ENCODE measurements at places on chromosomes 11 and 22.

GRCh38 chr11:134026655-134027343 is 42.1 kb upstream of the JAM3 start:
- DNase-seq = no peak

DNA sequence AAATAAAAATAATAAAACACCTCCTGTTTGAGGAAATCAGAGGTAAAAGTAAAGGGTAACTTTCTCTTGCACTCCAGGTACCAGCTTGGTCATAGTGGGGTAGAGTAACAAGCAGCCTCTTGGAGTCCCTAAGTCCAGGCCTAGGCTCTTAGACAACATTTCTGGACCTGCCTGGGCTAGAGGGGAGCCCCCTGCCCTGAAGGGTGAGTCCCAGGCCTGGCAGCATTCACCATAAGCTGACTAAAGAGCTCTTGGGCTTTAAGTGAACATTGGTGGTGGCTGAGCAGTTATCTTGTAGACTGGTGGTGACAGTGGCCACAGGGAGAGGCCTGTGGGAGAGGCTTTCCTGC is 18.6 kb upstream of the OR56A3 start:
- DNase-seq = no peak

DNA sequence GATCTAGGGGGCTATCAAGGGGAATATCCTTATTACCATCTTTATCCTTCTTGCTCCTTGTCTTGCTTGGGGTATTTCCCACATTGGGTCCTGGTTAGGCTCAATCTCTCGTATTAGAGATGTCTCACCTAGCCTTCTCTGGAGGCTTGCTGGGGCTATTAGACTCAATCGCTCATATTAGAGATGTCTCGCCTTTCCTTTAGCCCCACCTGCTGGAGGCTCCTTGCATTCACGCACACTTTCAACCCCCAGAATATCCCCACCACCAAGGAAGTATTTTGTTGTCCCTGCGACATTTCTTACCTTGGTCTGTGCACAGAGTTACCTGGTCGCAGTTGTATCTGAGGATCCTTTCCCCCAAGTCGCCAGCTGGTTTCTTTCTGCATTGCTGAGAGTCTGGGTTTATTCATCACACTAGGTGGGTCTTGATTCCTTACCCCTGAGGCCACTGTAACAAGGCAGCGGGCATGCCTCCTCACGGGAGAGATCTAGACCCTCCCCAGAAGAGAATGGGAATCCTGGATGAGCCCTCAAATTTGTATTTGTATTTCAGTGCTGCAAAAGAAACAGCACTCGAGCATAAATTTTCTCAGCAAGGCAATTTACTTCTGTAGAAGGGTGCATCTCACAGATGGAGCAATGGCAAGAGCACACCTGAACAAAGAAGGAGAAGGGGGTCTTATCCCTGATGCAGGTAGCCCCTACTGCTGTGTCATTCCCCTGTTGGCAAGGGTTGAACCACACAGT is 15.9 kb upstream of the HYLS1 start:
- DNase-seq = no peak

- no peak for DNase-seq
These were observed 778 bp downstream of the KDELR3 start for GRCh38 chr22:38468443-38469305.

- DNase-seq = no peak
These were observed 48.7 kb downstream of the SYTL2 start for GRCh38 chr11:85762226-85762625.

DNA sequence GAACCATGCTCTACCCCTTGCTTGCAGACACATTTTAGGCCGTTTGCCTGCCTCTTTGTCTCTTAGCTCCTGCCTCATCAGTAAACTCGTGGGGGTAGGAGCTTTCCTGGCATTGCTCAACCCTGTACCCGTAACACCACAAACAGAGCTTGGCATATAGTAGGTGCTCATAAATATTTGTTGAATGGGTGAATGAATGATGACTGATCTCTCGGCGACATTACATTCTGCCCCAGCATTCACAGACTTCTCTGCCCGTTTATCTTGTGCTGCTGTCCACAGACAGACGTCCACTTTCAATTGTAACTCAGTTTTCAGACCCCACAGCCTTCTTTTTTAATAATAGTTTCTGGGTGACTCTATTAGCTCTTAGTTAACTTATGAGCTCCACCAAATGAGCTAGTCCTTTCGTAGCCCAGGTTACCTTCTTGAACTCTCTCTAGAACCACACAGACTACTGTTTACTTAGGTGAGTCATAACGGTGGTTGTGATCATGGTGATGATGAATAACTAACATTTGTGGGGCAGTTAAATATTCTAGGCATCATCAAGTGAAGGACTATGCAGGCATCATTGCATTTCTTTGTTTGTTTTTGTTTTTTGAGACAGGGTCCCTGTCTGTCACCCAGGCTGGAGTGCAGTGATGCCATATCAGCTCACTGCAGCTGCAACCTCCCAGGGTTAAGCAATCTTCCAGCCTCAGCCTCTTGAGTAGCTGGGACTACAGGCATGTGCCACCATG is 188.4 kb downstream of the ADAMTS15 start:
- no peak for DNase-seq

GRCh38 chr11:42249956-42250355 is 790.5 kb upstream of the LRRC4C start:
- DNase-seq = no peak

DNA sequence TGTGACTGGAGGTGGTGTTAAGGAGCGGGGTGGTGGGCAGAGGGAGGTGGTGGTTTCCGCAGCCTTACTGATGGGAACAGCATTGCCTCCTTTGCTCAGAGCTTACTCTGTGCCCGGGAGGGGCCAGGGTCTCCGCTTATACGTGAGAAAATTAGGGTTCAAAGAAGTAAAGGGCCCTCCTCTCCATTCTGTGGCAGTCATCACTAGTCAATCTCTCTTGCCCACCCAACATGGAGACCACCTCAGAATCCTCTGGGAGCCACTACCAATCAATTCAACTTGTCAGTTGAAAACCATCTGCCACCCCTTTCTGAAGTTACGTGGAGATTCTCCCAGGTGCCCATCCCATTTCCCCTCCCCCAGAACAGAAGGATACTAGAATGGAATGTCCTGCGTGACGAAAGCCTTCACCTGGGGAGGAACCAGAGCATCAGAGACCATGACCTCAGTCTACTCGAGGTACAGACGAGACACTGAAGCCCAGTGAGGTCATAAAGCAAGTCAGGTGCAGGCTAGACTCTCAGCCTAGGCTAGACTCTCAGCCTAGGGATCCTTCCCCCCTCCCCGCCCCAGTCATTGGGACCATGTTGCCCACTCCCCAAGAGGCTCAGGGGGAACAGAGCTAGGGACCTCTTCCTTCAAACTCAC is 2.0 kb downstream of the SELENOM start:
- DNase-seq = no peak

- DNase-seq = no peak
These were observed 155.6 kb downstream of the BRD1 start for GRCh38 chr22:49672014-49672516.

DNA sequence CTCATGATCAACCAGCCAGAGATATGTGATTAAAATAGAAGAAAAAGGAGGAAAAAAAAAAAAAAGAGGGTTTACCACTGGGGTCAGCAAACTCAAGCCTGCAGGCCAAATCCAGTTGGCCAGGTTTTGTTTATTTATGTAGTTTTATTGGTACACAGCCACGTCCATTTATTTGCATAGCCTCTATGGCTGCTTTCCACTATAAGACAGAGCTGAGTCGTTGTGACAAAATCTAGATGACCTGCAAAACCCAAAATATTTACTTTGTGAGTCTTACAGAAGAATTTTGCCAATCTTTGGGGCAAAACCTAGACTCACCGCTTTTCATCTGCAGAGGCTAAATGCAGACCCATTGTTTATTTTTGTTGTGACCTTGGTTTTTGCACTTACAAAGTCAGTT is 87.1 kb downstream of the TENM4 start:
- no peak for DNase-seq

- no peak for DNase-seq
These were observed 182.2 kb downstream of the MAML2 start for GRCh38 chr11:96160732-96161306.

GRCh38 chr11:11659567-11660362 is 38.0 kb upstream of the GALNT18 start:
- DNase-seq = no peak

- DNase-seq = peak; percentile 51
These were observed 51.9 kb upstream of the CLMP start for GRCh38 chr11:123246749-123247495.

- no peak for DNase-seq
These were observed 145.3 kb downstream of the CRYBB2 start for GRCh38 chr22:25364736-25365241.

- DNase-seq = no peak
These were observed 93.2 kb downstream of the RELT start for GRCh38 chr11:73469401-73469800.

DNA sequence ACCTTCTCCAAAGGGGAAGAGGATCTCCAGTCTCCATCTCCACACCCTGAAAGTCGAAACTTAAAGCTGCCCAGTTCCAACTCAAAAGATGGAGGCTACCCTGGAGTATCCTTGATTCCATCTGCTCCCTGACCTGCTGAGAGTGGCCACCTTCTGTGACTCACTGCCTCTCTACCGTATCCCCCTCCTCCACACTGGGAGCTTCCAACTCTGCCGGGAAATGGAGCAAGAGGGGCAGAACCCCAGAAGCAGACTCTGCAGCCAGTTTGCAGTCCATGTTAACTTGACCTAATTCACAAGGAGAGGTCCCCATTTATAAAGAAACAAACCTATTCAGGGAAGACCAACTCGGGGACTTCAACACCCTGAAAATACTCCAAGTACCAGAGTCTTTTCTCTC is 22.0 kb upstream of the IRAG1 start:
- no peak for DNase-seq

GRCh38 chr11:125076378-125076945 is 13.4 kb downstream of the SLC37A2 start:
- no peak for DNase-seq

- no peak for DNase-seq
These were observed 62.2 kb upstream of the INCENP start for GRCh38 chr11:62061356-62062222.

- DNase-seq = no peak
These were observed 6.3 kb upstream of the CDC42EP2 start for GRCh38 chr11:65308281-65308891.

GRCh38 chr11:9075556-9075955 is 15.8 kb downstream of the SCUBE2 start:
- DNase-seq = no peak

DNA sequence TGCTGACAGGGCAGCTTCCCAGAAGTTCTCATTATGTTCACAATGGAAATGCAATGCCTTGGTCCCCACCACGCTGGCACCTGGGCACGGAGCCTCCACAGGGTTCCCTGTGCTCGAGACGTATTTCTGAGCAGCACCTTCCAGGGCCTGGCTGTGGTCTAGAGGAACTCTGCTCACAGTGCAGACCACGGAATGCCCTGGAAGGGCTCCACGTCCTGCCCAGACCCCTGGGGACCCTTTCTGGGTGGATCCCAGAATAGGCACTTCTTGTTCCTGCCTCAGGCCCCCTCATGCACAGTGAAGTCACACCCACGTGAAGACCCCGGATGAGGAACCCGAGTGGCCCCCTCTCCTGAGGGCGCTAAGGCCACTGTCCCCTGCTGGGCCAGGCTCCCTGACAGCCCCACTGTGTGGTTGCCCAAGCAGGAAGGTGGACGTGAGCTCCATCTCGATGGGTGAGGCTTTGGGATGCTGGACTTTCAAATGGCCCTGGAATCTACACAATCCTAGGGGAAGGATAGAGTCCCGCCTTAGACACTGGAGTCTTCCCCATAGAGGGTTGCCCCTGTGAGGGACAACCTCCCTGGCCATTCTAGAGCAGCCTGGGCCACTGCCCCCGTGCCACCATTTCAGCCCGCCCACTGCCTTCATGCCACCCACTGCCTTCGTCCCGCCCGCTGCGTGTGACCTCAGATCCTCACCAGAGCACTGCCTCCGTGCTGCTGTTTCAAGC is 1106.8 kb downstream of the BRD1 start:
- DNase-seq = no peak

DNA sequence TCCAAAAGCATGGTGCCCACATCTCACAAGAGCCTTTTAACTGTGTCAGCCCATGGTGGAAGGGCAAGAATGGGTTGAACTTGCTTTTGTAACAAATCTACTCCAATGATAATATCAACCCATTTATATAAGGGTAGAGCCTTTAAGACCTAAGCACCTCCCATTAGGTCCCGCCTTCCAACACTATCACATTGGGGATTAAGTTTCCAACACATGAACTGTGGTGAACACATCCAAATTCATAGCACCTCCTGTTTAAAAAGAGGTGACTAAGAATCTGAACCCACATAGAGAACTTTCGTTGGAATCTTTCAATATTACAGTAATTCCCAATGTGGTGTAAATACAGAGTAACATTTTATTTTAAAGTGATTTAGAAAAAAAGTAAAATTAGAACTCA is 9.2 kb upstream of the CNTF start:
- no peak for DNase-seq

DNA sequence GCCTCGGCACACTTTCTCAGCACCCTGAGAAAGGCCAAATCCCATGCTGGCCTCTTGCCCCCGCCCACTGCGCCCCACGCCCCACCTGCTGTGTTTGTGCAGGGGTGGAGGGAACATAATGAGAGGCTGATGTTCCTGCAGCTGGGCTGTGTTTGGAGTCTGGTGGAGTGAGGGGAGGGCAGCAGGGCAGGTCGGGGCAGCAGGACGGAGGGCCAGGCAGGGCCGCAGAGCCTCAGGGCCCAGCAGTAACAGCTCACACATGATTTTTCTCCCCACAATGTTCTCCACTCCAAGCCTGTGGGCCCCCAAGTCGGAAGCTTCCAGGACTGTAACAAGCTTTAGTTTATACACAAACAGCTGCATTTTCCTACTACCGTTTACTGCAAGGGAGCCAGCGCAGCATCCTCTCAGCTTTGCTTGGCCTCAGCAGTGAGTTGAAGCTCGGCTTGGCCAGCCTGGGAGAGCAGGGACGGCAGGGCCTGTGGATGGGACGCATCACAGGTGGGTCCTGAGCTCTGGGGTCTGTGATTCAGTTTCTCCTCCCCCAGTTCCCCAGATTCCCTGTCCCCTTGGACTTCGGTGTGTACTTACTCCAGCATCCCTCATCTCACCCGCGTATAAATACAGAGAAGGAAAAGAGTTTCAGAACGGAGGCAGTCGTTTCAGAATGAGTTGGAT is 51.0 kb downstream of the RPUSD4 start:
- no peak for DNase-seq

- no peak for DNase-seq
These were observed 396.7 kb downstream of the BUD13 start for GRCh38 chr11:116376054-116376453.

GRCh38 chr22:50016308-50016987 is 3.9 kb upstream of the IL17REL start:
- DNase-seq = no peak

DNA sequence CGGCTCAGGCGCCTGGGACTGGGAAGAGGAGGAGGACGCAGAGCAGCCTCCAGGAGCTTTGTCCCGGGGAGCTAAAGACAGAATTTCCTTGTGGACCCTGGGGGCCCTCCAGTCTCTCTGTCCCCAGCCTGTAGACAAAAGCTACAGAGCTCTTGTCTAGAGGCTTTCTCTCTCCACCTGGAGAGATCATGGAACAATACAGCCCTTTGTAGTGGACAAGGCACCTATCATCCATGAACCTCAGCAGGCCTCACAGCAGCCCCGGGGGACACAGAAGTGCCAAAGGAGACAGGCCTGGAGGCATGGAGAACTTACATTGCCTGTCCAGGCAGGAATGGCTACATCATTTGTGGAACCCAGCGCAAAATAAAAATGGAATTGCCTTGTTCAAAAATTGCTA is 55.7 kb upstream of the TTLL12 start:
- no peak for DNase-seq
